ENCODE measurements at places on chromosomes 7 and 10. TPM values are rescaled to one million over a fixed set of nuclear protein-coding genes. Genes with fewer than 3 reads are reported as not detected.

Gene LRIT1
- not detected for total RNA-seq

Gene PROSER2
- total RNA-seq, result 1.2 TPM

Gene CCDC3
- total RNA-seq, result 4.7 TPM

Gene EN2
- 0.11 TPM for total RNA-seq

Gene ELMO1
- total RNA-seq, result 13.8 TPM

Gene GPRIN2
- total RNA-seq, result not detected

Gene ENTPD7
- 1.4 TPM for total RNA-seq

Gene ASZ1
- total RNA-seq, result not detected

Gene DNAJB9
- 34.4 TPM for total RNA-seq

Gene CALML3
- total RNA-seq, result not detected

Gene SORBS1
- 666 TPM for total RNA-seq

Data from Right ventricle myocardium inferior (tissue), 1 donor.